ENCODE measurements at places on chromosomes 16 and 17.

GRCh38 chr17:43857957-43858600 lies 11.1 kb downstream of the CD300LG start:
- no peak for DNase-seq

GRCh38 chr17:64388961-64389565 lies 1.6 kb downstream of the PECAM1 start:
- no peak for DNase-seq

DNA sequence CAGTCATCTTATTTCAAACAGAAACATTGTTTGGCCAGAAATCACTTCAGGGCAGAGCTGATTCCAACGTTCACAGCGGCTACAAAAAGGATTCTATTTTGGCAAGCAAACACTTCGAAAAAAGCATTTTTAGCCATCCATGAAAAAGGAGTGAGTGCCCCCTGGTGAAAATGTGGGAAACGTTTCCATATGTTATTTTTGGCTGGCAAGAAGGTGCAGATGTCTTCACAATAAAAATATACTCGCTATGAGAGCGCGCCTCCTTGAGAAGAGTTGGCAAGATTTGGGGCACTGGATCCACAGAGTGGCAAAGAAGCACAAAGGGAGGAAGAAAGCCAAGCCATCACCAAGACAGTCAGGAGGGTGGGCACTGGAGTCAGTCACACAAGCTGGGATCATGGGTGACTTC lies 191.1 kb downstream of the CHD9NB start:
- peak; percentile 15 for DNase-seq

DNA sequence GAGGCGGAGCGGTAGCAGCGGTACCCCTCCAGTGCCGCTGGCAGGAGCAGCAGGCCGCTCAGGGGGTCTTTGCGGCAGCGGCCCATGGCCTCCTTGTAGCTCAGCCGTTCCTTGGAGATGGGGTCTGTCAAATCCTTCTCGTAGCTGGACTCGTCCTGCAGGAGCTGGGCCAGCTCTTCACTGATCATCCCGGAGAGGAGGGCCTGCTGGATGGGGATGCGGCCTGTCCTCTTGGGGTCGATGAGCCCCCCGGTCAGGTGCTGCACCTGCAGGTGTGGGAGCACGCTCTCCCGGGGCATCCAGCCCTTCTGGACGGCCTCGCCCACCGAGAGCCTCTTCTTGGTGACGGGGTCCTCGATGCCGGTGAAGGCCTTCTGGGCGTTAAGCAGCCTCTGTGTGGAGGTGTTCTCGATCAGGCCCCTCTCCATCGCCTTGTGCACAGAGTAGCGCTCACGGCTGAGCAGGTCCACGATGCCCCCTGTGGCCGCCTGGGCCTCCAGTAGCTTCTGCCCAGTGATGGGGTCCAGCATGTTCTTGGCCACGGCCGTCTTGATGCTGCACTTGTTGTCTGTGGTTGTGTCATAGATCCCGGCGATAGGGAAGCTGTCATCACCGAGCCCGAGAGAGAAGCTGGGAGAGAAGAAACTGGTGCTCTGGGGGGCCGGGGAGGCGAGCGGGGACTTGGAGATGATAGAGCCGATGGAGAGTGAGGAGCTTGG lies 6.6 kb downstream of the CDK3 start:
- DNase-seq: no peak

GRCh38 chr16:22614271-22614947 lies 103.7 kb downstream of the NPIPB5 start:
- DNase-seq: no peak

DNA sequence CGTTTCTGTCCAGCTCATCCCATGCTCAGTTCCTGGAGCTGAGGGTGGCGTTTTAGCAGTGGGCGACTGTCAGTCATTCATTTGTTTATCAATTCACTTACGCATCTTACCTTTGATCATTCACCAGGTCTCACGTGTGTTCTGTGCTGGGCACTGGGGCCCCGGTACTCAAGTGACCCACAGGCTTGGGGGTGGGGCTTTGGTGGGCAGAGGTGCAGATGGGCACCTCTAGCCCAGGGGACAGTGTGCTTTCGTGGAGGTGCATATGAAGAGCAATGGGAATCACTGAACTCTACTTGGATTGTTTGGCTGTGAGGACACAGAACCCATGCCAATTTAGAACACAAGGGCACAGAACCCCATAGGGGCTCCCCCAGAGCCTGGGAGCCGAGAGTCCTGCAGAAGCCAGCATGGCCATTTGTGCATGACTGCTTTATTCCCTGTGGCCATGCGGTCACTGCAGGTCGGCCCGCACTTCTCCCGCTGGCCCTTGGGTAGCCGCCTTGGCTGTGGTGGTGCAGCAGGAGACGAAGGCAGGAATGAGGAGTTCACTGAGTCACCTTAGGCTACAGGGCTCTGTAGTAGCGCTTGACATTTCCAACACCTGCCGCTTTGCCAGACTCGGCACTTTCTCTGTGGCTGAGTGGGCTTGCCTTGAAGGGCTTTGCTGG lies 144.6 kb downstream of the SNX29 start:
- DNase-seq: no peak

- DNase-seq: no peak
Observed at GRCh38 chr16:52090080-52090479, 456.9 kb downstream of the TOX3 start.

DNA sequence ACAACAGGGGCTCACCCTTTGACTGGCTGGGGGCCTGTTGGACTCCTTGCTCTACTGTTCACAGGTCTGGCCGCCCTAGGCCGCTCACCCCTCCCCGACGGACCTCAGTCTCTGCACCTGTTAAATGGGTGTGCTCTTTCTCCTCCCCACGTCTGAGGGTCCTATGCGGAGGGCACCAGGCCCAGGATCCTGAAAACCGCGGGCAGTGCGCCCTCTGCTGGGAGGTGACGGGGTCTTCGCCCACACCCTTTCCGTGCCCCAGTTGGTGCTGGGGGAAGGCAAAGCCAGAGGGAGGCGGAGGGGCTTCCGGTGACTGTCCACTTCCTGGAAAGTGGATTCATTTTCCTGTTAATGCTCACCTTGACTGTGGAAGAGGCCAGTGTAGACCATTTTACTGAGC lies 1010.9 kb downstream of the KCNJ18 start:
- DNase-seq: no peak

GRCh38 chr17:21089933-21090901 lies 36.5 kb upstream of the DHRS7B start:
- no peak for DNase-seq

DNA sequence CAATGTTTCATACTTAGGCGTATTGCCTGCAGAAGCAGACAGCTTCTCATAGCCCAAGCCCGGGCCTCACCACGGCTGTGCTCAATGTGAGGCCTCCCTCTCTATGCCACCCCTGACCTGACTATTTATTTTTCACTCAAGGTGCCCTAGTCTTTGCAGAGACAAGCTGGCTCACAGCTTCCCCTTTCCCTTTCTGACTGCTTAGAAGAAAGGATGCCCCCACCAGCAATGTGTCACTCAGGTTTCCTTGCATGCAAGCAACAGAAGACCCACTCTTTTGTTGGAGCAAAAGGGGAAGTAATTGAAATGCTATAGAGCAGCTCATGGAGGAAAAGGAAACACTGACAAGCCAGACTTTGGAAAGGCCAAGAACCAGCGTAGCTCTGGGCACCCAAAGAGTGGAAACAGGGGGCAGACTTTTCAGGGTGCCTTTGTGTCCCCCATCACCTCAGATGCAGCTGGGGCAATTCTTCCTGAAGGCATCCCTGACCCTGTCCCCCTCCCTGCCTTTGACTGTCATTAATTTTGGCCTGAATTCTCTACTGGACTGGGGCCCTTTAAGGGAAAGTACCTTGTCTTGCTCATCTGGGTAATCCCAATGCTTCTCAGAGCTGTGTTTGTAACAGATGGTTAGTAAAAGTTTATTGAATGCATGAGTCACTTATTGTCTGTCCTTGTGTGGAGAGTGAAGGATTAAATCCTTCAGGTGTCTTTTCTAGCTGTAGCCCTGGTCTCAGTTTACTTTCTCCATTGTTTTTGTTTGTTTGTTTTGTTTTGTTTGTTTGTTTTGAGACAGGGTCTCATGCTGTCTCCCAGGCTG lies 17.8 kb downstream of the RGS9 start:
- no peak for DNase-seq

DNA sequence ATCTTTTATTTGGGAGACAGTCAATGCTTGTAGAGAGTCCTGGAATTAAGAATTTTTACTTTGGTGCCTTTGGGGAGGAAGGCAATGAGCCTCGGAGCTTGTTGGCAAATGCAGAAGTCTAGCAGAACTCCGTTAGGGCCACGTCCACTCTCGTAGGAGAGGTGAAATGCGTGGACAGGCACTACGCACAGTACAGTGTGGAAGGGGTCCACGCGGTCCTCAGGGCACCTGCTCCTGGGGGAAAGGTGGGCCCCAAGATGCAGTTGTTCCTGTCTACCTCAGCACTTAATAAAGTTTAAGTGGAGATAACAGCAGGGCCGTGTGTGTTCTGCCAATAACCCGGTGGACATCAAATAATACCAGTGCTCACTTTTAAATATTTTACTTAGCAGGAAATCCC lies 1.8 kb downstream of the RAB11FIP3 start:
- no peak for DNase-seq
